Stimulated activated CD4-positive, alpha-beta T cell treated with anti-CD3 and anti-CD28 coated beads, Interleukin-4, amount 100 ng/mL, for 24 hours (primary cell): ENCODE measurements at places on chromosomes 16 and 17.

DNA sequence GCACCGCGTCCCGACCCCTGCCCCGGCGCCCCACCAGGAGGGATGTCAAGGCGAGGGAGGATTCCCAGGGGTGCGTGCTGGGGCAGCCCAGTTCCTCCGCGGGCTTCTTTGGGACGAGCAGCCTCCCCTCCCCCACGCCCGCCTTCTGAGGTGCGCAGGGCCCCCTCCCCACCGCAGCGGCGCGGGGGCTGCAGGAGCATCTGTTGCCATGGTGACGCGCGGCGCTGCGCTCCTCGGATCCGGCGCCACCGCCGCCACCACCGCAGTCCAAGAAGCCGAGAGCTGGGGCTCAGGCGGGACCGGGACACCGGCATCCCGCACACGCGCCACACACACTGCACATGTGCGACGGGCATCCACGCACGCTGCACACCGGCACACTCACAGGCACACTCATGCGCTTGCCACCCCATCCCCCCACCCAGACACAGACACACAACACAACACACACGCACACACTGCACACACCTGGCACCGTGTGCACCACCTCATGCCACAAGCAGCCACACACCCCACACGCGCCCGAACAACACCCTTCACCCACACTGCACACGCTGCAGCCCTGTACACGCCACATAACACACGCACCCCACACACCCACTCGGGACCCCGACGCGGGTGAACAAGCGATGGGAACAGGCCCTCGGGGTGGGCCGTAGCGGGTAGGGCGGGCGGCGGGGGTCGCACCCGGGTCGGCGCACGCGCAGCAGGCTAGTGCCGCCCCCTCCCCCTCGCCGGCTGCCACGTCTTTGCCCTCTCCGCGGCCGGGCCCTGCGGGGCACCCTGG is 17.0 kb downstream of the ENPP7 start:
- no peak for DNase-seq

DNA sequence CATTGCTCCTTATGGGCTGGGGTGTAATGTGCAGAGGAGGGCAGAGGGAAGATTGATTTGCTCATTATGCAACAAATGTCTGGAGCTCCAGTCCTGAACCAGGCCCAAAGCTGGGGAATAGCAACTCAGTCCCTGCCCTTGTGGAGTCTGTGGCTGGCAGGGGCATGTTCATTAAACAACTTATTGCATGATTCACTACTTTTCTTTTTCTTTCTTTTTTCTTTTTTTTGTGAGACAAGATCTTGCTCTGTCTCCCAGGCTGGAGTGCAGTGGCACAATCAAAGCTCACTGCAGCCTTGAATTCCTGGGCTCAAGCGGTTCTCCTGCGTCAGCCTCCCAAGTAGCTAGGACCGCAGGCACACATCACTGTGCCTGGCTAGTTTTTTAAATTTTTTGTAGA is 23.1 kb downstream of the MSI2 start:
- DNase-seq: no peak

DNA sequence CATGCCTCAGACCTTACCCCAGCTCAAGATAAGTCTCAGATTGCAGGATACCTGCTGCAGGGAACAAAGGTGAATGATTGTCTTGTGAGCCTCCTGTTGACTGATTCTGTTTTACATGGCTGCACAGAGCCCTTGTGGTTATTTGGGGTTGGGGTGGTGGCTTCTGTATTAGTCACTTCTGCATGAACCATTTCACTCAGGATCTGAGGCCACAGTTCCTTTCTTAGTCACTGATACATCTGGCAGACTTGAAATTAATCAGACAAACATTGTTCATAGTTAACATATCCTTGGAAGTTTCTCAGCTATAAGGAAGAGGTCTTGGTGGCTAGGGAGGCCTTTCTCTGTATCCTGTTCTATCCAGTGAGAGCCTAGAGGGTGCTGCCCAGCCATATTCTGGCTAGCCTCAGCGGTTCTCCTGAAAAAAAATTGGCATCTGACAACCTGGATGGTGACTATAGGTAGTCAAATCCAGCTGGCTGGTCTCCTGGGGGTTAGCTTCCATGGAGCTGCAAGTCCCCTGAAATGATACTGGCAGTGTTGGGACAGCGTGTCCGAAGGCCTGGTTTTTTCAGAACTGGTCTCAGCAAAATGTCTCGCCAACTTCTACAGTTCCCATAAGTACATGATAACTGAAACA is 8.4 kb upstream of the PLK1 start:
- peak; percentile 62 for DNase-seq

DNA sequence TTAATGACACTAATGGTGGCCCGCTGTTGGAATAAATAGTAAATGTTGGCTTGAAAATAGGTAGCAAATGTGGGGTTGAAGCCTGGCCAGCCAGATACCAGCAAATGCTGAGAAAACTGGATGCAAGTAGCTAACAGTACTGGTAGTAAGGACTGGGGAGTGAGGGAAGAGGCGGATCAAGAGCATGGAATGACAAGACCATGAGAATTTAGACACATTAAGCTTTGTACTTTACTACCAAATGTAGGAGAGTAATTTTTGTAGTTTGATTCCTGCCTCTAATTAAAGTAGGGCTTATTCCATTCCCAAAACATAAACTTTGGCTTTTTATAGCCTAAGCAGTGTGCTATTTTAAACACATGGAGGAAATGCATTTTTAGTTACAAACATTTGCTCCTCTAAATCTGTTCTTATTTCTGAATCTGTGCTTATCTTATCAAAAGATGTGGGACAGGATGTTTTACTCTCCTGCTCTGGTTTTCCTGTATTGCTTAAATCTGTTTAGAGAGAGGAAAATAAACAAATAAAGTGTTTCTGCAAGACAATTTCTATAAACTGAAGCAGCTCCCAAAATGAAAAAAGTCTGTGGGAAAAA is 44.1 kb downstream of the CFDP1 start:
- no peak for DNase-seq

GRCh38 chr17:19372439-19372838 is 5.9 kb upstream of the MAPK7 start:
- no peak for DNase-seq

DNA sequence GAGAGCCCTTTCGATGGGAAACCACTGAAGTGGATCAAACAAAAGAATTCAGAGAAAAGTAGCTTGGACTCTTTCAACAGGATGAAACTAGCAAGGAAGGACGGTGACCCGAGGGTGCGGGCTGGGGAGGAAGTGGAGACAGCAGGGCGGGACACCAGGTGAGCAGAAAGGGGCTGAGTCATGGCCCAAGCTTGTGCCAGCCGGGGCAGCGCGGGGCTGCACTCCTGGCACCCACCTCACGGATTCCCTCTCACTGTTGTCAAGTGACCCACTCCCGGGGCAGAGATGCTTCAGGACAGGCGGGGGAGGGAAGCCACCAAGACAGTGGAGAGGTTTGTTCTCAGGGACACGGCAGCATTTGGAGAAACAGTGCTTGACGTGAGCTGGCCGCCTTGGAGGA is 10.7 kb upstream of the RNF222 start:
- DNase-seq: no peak

GRCh38 chr16:15642557-15643047 is 352 bp downstream of the MARF1 start:
- peak; percentile 79 for DNase-seq

- no peak for DNase-seq
Observed at GRCh38 chr17:69900829-69901228, 174.2 kb upstream of the KCNJ16 start.

- no peak for DNase-seq
Observed at GRCh38 chr17:42685831-42686230, 3.5 kb downstream of the CNTNAP1 start.

DNA sequence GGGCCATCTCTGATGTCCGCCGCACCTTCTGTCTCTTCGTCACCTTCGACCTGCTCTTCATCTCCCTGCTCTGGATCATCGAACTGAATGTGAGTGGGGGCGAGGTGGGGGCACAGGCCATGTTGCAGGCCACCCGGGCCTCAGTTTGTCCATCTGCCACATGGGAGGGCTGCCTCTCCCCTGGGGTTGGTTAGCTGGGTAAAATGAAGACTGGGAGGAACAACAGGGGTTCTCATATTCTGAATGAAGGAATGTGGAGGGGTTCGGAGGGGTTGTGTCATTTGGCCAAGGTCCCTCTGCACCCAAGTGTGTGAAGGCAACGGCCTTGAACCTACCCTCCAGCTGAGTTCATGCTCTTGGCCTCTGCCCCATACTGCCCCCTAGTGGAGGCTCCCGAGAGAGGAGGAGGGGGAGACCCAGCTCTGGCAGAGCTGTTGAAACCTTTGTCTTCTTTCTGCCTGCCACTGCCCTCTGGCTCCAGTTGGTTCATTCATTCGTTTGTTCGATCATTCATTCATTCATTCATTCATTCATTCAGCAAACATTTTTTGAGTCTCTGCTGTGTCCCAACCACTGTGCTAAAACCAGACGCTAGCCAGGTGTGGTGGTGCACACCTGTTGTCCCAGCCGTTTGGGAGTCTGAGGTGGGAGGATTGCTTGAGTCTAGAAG is 11.4 kb upstream of the TCAP start:
- peak; percentile 83 for DNase-seq

GRCh38 chr16:54482892-54483574 is 196.4 kb upstream of the IRX3 start:
- DNase-seq: no peak

- no peak for DNase-seq
Observed at GRCh38 chr16:68762996-68763756, 26.1 kb downstream of the CDH1 start.

- no peak for DNase-seq
Observed at GRCh38 chr17:4214157-4214556, 49.6 kb downstream of the ANKFY1 start.

DNA sequence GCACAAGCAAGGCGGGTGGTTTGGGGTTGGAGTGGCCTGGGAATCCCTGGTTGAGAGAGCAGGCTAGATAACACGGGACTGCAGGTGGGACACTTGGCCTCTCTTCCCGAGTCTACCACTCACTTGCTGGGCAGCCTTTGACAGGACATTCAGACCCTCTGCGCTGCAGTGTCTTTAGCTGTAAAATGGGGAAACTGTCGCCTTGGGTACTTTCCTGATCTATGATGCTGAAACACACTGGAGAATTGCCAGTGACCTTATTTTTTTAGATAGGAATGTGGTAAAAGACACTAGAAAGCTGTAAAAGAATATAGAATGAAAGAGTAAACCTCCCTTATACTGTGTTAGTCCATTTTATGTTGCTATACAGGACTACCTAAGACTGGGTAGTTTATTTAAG is 30.5 kb downstream of the KSR1 start:
- no peak for DNase-seq

- no peak for DNase-seq
Observed at GRCh38 chr16:55088098-55088497, 157.4 kb downstream of the IRX5 start.

DNA sequence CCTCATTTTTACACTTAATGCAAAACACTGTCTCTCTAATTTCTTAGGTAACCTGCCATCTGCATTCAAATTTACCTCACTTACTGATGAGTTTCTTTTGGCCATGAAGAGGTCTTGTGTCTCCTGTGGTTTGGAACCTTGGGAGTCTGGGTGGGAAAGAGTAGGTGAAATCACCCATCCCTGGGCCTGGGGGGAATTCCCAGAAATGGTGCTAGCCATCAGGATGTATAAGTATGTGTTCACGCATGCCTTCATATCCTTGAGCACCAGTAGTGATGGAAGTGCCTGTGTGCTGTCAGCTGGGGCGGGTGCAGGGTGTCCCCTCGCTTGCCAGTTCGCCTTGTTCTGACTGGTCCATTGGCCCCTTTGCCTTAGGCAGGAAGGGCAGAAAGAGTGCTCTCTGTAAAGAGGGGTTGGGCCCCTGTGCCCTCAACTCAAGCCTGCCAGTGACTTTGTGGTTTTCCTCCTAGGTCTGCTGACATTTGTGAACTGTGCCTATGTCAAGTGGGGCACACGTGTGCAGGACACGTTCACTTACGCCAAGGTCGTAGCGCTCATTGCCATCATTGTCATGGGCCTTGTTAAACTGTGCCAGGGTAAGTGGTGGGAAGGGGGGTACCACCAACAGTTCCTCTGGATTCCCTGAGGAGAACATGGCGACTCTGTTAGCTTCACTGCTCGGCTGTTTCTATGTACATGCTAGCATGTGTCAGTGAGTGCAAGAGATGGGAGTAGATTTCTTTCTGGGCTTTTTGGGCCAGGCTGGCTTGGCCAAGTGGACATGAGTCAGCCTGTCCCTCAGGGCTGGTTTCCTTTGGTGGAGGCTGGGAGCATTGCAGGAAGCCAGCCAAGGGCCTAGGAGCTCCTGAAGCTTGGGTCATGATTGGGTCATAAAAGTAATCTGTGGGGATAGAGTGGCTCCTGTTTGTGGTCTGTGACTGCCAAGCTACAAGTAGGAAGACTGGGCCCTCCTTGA is 23.2 kb downstream of the SLC7A6OS start:
- DNase-seq: no peak

- no peak for DNase-seq
Observed at GRCh38 chr16:19735074-19735867, 17.2 kb downstream of the IQCK start.

- no peak for DNase-seq
Observed at GRCh38 chr17:56976941-56977608, 856 bp upstream of the SCPEP1 start.

DNA sequence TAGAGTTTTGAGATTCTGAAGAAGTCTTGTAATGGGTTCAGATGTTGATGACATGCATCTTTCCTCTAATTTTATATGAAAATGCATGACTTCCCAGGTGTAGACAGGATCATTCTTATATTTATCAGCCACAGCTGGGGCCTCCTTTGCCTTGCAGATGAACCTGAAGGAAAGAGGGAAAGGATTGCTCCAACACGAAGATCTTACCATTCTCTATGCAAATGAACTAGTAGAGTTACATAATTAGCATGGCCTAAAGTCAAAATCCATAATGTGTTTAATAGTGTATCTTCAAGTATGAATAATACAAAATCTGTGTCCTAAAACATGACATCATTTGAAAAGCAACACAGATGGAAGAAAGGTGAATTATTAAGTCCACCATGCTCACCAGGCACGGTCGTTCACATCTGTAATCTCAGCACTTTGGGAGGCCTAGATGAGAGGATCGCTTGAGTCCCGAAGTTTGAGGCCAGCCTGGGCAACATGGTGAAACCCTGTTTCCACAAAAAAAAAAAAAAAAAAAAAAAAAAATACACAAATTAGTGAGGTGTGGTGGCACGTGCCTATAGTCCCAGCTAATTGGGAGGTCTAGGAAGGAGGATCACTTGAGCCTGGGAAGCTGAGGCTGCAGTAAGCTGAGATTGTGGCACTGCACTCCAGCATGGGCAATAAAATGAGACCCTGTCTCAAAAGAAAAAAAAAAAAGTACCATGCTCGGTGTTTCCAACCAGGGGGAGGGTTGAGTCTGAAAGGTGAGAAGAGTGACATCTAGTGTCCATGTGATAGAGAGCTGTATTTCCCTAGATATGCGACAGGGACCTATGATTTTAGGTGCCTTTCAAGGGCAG is 6.3 kb downstream of the VWA3A start:
- peak; percentile 9 for DNase-seq
